ENCODE measurements at places on chromosomes 4 and X.

GRCh38 chrX:9342561-9343051, 122.3 kb upstream of the TBL1X start:
- DNase-seq = peak; percentile 49

DNA sequence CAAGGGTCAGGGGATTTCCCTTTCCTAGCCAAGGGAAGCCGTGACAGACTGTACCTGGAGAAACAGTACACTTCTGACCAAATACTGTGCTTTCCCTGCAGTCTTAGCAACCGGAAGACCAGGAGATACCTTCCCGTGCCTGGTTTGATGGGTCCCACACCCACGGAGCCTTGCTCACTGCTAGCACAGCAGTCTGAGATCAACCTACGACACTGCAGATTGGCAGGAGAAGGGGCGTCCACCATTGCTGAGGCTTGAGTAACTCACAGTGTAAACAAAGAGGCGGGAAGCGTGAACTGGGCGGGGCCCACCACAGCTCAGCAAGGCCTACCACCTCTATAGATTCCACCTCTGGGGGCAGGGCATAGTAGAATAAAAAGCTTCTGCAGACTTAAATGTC, 48.7 kb upstream of the SRD5A3 start:
- no peak for DNase-seq

DNA sequence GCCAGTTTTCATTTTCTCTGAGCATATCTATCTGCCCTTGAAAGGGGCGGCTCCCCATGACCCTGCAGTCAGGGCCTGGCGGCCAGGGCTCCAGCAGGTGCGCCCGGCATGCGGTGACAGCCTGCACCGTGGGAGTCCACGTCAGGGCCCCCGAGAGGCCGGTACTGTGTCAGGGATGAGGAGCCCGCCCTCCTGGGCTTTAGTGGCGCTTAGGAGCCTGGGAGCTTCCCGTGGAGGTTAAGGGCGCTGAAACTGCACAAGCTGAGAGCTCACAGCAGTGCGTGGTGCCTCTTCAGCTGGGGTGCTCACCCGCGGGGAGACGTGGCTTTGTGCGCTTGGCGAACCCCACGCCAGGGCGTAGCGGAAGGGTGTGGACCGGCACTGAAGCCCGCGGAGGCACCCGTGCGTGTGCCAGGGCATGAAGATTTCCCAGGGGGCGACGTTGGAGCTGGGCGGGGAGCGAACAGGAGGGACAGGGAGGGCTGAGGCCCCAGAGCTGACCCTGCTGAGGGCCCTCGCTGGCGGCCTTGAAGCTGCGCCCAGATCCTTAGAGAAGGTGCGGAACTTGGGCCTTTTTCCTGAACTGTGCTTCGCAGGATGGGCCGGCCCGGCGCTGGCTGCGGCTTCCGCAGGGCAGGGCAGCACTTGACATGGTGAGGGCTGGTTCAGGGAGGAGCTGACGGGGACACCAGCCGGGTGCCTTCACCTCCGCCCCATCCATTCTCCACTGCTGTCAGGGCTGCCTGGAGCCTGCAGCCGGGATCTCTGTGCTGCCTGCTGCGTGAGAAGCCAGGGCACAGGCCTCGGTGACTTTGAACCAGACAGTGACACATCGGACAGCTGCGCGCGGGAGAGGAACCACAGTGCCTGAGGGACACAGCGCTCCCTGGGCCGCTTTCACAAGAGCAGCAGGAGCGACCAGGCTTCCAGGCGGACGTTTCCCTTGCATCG, 32.9 kb downstream of the HTT-AS start:
- DNase-seq = peak; percentile 14

DNA sequence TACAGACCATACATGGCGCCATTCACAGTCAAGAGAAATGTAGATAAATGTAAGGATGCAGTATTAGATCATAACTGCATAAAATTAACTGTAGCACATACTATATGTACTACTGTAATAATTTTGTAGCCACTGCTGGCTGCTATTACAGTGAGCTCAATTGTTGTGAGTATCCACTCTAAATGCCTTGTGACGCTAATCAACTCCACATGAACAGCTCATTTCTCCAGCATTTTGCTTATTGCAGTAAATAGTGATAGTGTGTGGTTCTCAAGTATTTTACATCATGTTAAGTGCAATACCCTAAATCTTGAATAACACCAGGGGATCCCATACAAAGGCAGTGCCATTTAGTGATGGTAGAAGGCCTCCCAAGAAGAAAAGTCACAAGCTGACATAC, 21.2 kb downstream of the FGFBP1 start:
- DNase-seq = no peak

- no peak for DNase-seq
Observed at GRCh38 chr4:82479562-82479961, 49.2 kb downstream of the ENOPH1 start.

DNA sequence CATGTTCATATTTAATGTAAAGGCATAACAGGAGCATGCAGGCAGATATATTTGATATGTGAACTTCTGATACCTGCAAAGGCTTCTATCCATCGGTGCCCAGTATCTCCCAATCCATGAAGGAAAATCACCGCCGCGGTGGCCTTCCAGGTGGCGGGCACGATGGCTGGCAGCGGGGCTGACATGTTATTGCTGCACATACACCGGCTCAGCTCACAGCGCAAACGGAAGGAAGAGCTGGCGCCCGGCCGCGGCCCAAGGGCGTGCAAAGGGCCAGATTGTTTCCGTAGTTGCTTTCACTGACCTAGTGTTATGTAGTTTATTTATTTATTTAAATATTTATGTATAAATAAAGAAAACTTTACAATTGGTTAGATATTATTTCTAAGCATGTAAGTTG, 322.7 kb upstream of the PITX2 start:
- no peak for DNase-seq

GRCh38 chrX:133335027-133335426, 80.3 kb downstream of the GPC4 start:
- no peak for DNase-seq

- DNase-seq = no peak
Observed at GRCh38 chr4:114263233-114263632, 283.8 kb upstream of the ARSJ start.

DNA sequence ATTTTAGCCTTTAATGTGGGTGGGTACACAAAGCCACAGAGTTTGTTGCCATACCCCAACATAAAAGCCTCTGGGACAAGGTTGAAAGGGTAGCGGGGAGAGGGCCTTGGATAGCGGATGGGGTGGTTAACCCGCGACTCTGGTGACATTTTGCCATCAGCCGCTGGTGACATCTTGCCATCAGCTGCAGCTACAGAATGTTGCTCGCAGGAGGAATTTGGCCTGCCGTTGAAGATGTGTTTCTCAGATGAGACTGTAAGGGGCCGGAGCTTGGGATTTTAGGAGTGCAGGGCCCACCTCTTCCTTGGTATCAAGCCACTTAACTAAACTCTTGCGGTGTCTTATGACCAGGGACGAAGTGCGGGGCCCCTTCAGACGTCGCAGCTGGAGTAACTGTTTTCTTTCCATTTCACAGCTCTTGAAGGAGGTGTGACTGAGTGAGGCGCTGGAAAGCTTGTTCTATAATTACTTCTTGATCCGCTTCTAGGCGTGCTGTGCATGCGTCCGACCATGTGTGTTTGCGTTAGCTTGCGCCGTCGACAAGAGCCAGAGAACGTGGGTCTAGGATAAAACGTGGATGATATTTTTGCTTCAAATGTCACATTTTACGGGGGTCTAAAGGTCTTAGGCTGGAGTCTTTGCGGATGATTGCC, 820 bp upstream of the RASL11B start:
- DNase-seq = no peak

- no peak for DNase-seq
Observed at GRCh38 chrX:48028091-48028490, 21.3 kb downstream of the SPACA5 start.

DNA sequence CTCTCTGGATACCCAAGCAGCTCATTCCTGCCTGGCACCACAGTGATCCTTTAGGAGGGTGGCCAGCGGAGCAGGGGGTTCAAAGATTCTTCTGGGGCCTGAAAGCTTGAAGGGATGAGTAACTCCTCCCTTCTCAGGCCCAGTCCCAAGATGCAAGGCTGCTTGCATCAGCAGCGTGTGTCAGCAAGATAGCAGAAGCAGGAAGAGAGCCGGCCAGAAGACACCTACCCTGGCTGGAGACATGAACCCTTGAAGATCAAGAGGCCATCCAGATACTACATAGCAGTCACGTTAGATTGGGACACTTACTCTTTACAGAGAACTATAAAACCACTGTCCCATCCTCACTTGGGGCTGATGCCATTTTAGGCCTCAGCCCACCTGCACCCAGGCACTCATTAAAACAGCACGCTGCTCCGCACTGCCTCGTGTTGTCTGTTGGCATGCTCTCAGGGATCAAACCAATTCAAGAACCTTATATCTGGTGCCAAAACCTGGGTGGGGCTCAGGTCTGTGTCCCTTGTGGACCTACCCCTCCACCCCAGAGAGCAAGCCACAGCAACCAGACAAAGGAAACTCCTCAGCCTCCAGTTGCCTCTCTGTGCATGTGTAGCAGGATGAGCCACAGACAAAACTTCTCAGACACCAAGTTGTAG, 6.5 kb downstream of the UGT2B17 start:
- DNase-seq = no peak

GRCh38 chrX:12985331-12985730, 10.4 kb downstream of the TMSB4X start:
- no peak for DNase-seq

DNA sequence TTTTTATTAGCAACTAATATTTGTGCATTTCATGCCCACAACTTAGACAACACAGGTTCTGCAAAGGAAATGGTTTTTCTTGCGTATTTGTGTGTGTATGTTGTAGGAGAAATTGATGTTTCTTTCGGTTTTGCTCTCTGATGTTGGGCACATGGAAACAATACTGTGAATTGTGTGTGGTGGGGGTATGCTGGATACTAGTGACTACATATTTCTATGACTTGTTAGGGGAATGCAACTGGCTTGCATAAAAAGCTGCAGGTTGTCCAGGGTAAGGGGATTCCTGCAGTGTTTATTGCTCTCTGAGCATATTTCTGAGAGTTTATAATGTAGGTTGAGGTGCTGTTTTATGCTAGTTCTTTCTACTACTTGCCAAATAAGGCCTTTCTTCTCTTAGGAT, 11.6 kb downstream of the DLG3 start:
- no peak for DNase-seq

DNA sequence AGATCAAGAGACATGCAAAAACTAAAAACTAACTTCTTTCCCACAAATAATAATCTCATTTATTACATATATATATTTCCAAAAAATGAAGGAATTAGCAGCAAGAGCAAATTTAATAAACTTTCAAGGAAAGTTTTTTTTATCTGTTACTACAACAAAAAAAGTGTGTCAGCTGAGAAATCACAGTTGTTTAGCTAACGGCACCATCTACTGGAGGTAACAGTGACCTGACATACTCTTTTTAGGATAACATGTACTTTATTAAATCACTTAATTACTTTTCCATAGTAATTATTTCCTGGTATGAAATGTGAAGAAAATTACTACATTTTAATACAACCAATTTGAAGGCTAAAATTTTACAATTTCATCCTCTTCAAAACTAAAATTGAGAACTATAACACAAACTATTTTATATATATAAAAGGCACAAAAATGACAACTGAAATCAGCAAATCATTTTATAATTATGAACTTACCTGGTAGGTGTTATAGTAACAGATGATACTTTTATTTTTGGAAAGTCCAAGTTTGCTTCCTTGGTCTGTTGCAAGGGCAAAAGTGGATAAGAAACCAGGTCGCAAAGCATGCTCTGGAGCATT, 9.1 kb downstream of the LAMTOR3 start:
- DNase-seq = no peak

DNA sequence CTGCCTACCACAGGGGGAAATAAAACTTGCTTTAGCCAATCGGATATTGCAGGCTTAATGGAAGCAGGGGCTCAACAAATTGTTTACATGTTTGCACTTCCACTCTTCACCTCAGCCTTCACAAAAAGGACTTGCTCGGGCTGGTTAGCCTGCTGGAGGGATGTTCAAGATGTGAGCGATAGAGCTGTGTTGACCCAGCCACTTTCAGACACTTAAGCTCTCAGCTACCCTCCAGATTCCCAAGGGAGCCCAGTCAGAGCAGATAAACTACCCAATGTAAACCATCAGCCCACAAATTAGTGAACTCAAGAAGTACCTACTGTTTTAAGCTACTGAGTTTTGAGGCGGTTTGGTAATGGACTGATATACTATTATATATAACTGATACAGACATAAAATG, 508.4 kb upstream of the FTHL17 start:
- DNase-seq = no peak

- DNase-seq = no peak
Observed at GRCh38 chr4:83083925-83084475, 30.5 kb downstream of the PLAC8 start.

GRCh38 chrX:23656684-23657083, 10.6 kb upstream of the PRDX4 start:
- no peak for DNase-seq

GRCh38 chr4:2363056-2363721, 55.3 kb downstream of the ZFYVE28 start:
- no peak for DNase-seq

DNA sequence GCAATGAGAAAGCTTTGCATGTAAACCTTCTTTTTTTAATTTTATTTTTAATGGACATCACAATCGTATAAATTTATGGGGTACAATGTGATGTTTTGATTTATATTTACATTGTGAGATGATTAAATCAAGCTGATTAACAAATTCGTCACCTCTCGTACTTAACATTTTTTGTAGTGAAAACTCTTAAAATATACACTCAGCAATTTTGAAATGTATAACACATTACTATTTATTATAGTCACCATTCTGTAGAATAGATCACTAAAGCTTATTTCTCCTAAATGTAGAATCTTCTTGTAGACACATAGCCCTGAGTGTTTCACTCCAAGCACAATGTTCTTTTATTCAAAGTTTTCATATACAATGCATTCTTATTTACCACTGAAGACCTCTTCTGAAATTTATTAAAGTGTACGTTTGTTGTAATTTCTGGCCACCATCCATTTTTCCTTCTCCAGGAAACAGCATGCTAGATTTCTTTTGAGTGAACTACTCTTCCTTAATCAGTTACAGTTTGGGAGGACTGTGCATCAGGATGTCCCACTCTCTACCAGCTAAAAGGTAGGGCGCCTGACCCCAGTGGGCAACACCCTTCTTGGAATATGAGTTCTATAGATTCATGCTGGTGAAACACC, 4.4 kb upstream of the RBBP7 start:
- no peak for DNase-seq

GRCh38 chr4:75637176-75637575, 6.8 kb upstream of the CDKL2 start:
- no peak for DNase-seq

- no peak for DNase-seq
Observed at GRCh38 chr4:176439611-176440010, 119.8 kb downstream of the SPCS3 start.
